ENCODE measurements at places on chromosomes 2 and 18.

DNA sequence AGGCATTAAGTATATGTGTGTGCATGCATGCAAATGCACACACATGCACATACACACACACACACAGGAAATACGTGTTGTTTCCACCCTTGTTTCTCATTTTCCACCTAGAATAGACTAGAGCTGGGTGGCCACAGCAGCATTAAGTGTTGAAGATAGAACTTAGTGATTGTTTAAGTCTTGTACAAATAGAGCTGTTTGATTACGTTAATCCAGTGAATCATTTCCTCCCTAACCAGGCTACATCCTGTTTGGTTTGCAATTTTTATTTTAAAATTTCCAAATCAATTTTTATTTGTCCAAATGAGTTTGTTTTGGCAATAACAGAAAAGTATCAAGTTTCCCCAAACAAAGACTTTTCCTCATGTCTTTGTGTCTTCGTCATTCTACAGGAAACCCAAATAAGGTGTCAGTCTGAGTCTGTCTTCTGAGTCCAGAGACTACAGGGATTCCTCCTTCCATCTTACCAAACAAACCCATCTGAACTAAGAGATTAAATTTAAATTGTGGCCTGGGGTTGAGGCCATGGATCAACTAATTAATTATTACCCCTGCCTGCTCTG lies 74.6 kb upstream of the GALNT5 start:
- DNase-seq = no peak

DNA sequence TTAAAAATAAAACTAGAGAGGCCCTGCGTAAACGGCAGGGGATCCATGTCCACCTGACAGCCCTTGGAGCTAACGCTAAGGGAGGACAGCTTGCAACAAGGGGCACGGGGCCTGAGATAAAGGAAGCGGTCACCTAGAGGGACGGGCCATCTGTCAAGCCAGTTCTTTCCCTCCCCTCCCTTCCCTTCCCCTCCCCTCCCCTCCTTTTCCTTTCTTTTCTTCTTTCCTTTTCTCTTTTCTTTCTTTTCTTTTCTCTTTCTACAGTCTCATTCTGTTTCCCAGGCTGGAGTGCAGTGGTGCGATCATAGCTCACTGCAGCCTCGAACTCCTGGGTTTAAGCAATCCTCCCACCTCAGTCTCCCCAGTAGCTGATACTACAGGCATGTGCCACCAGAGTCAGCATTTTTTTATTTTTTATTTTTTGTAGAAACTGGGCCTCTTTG lies 34.5 kb upstream of the CTAGE1 start:
- DNase-seq = no peak

GRCh38 chr2:191180713-191181112 lies 29.9 kb upstream of the STAT4 start:
- no peak for DNase-seq

DNA sequence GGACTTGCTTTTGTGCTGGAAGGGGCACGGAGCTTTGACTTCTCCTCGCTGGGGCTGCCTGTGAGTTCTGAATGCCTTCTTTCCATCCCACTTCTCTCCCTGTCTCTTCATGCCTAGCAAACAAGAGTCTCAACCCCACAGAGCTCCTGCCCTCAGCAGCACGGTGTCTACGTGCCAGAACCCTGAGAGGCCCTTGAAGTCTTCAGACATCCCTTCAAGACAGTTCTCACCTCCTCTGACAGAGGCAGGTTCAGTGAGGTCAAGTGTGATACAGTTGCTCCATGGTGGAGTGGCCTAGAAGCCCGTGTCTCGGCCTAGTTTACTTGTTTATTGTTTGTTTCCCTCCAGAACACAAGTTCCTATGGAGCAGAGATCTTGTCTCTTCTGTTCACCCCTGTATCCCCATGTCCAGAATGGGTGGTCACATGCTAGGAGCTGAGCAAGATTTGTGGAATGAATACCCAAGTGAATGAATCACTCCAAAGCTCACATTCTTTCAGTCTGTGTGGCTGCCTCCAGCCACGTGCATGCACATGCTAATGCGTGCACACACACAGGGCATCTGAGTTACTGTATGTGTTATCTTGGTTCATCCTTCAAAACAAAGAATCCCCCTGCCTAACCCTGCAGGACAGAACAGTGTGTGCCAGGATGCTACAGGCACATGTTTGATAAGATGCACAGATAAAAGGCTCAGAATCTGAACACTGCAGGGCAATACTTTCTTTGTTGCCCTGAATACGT lies 391.6 kb downstream of the NBAS start:
- no peak for DNase-seq

DNA sequence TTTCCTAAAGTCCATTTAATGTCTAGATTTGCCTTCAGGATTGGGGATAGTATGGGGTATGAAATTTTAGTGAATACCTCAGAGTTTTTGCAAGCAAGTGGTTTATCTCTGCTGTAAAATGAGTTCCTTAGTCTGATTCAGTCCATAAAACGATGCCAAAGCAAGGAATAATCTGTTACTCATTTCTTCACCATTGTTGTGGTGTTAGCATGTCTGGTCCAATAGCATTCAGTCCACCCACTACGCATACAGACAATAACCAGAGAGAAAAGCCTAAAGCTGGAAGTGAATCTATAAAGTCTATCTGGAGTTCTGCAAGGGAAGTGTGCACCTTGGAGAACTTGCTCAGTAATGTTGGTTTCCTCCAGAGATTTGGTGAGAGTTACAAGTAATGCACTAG lies 12.9 kb upstream of the DPP4 start:
- no peak for DNase-seq

- DNase-seq = no peak
Observed at GRCh38 chr18:3675446-3675845, 225.5 kb downstream of the TGIF1 start.

- no peak for DNase-seq
Observed at GRCh38 chr18:12236934-12237832, 17.0 kb upstream of the CIDEA start.

DNA sequence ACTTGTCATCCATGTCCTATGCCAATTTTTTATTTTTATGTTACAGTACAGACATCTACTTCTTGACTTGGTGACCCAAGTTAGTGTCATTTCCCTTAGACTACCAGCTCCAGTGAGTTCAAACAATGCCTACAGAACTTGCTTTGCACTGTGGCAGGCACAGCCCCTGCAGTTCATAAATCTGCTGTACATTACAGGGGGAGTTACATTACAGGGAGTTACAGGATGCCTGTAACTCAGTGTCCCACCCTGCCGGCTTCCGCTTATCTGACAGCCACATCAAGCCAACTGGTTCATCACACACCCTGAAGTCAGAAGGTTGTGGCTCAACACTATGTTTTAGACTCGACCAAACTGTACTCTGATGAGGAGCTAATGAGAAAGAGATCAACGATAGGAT lies 7.8 kb upstream of the NPAS2 start:
- no peak for DNase-seq

GRCh38 chr2:65049010-65049639 lies 7.1 kb upstream of the CEP68 start:
- DNase-seq = no peak

- no peak for DNase-seq
Observed at GRCh38 chr2:37837628-37838328, 87.3 kb upstream of the RMDN2 start.

- no peak for DNase-seq
Observed at GRCh38 chr2:159133797-159134196, 152.7 kb downstream of the WDSUB1 start.

GRCh38 chr2:9755638-9756037 lies 87.6 kb upstream of the TAF1B start:
- no peak for DNase-seq

DNA sequence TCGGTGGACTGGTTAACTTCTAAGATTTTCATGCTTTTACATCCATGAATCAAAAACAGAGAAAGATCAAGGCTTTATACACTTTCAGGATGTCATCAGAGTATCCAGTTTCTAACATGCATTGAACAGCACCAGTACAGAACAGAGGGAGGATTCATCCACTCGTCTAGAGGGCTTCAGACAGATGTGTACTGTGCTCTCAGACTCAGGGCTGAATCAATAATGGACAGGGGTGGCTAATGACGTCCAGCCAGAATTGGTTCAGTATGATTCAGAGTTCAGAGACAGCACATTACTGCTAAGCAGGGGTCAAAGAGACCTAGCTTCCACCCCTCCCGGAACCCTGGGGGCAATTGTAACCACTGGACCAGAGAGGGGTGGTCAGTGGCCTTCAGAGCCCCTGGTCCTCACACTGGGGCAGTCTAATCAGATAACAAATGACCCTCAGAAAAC lies 37.3 kb downstream of the RNU4ATAC start:
- DNase-seq = no peak

DNA sequence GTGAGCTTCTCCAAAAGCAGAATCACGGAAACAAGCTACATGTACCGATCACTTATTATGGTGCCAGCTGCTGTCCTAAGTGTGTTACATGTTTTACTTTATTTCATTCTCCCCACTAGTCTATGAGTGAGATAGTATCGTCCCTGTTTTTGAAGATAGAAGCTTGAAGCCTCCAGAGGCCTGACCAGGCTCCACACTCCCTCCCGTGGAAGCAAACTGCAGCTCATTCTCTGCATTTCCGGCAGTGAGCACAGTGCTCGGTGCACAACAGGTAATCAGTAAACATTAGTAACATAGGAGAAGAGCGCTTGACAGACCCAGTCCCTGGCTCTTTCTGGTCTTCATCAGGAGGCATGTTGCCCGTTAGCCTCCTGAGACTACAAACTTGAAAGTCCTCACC lies 72.9 kb downstream of the ZBTB7C start:
- DNase-seq = no peak

GRCh38 chr18:50356036-50356945 lies 18.6 kb upstream of the SKA1 start:
- DNase-seq = no peak

DNA sequence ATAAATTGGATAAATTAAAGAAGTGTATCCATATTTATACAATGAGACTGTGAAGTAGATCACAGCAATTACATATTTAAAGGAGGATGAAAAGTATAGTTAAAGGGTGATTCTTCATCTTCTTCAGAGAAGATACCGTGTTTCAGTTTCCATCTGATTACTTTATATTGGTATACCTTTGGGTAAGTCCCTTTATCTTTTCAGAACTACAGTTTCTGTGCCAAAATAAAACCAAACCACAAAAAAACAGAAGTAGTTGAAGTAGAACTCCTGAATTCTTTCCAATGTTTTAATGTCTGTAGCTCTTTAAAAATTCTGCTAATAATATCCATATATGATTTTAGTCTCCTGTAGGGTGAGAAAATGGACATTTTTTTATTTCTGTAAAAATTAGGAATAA lies 231.2 kb upstream of the LINC00305 start:
- DNase-seq = no peak

DNA sequence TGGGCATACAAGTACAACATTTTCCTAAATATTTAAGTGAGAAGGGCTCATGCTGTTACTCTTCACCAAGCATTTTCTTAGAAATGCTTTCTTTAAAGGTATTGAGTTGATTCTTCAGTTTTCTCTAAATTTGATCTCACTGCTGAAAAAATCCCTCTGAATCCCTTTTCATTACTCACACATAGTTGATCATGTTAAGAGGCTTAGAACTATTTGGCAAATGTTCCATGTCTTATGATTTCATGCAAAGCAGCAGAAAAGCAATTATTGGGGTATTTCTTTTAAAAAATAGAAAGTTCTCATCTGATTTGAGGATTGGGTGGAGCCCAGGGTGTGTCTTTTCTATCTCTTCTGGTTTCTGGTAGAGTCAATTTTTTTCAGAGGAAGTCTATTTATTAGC lies 1079.8 kb upstream of the ZEB2 start:
- DNase-seq = no peak
